ENCODE measurements at places on chromosomes 2 and 18.

GRCh38 chr2:67323209-67323991 is 73.7 kb upstream of the ETAA1 start:
- no peak for DNase-seq

- no peak for DNase-seq
Observed at GRCh38 chr2:223725986-223726970, 111.1 kb downstream of the AP1S3 start.

DNA sequence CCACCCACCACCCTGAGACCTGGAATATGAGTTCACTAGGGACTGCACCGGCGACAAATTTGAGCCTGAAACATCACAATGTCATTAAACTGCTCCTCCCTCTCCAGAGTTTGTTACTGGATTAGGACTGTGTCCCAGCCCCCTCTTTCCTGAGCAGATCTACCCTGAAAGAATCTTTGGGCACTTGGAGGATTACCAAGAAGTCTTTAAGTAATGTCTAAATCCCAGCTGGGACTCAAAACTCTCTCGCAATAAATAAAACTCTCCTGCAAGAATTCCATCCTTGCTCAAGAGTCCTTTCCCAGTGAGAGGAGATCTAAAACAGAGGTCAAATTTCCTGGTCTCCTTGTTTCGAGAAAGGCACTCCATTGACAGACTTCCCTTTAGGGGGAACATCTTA is 20.9 kb downstream of the GKN2 start:
- no peak for DNase-seq

DNA sequence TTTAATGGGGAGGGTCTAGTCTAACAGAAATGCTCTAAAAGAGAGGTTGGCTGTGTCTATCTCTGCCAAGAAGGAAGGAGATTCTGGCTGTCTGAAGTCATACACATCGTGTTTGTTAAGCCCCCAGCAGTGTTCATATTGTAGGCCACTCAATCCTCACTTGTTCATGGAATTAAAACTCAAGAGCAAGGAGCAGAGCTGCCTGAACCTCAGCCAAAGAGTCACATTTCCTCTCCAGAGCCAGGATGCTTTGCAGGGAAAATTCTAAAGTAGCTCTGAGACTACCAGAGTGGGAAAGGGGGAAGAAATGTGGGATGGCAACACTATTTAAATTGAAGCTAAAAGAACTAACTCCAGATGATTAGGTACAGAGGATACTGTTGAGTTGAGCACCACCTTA is 190.7 kb upstream of the CXCR4 start:
- no peak for DNase-seq

GRCh38 chr2:94982675-94983074 is 42.8 kb upstream of the MAL start:
- no peak for DNase-seq

DNA sequence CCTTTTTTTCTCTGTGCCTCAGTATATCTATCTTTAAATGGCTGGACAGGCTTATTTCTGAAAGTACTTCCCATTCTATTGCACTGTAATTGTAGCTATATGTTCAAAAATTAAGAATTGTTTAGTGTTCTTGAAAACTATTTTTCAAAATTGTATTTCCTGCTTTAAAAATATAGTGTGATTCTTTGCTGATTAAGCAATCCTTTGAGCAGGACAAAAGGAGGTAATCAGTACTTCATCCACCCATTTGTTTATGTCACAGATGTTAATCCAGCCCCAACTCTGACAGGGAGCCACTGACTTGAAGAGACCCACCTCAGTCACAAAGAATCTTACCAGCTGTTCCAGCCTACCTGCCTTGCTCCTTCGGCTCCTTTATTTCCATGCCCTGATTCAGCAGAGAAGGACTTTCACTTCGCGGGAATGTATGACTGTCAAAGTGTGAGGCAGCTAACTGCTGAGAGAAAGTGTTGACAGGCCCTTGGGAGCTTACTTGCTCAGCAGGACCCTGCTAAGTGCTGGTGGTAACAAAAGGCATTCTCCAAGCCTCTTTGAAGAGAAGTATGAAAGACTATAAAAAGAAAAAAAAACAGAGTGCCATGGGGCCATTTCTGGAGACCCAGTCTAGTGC is 393.3 kb upstream of the CYRIA start:
- no peak for DNase-seq

DNA sequence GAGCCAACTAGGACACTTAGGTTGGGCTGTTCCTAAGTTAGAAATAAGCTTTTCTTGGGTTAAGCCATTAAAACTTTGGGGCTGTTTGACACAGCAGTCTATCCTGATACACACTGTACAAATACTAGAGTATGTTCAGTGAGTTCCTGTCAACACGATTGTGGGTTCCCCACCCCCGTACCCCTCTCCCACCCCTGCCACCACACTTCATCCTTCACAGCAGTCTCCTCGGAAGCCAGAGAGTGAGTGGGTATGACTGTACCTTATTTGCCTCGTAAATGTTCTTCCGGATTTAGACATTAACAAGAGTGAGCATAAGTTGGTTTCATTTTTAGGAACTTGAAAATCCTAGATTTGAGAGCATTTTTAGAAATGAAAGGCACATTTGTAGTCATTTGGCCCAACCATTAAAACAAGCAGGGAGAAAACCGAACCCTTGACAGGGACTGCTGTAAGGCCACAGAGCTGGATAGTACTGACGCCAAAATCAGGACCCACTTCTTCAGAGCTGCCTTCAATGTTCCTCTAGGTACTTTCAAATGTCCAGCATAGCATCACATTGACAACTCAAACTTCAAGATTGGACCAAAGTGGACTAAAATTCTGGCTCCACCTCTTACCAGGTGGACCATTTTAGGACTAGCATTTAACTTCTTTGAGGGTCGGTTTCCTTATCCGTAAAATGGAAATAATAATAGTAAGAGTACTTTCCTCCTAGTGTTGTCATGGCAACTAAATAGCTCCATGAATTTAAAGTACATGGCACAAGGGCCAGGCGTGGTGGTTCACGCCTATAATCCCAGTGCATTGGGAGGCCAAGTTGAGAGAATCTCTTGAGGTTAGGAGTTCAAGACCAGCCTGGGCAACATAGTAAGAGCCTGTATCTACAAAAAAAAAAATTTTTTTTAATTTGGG is 166.3 kb upstream of the SERTAD2 start:
- peak; percentile 54 for DNase-seq

GRCh38 chr18:78970774-78971333 is 8.8 kb upstream of the SALL3 start:
- no peak for DNase-seq

GRCh38 chr2:180991361-180991760 is 11.0 kb downstream of the UBE2E3 start:
- DNase-seq: no peak

GRCh38 chr18:7458884-7459283 is 108.2 kb upstream of the PTPRM start:
- DNase-seq: no peak

- no peak for DNase-seq
Observed at GRCh38 chr2:173843526-173843925, 121.6 kb downstream of the SP3 start.

GRCh38 chr2:197543206-197543605 is 27.3 kb downstream of the MOB4 start:
- DNase-seq: no peak

DNA sequence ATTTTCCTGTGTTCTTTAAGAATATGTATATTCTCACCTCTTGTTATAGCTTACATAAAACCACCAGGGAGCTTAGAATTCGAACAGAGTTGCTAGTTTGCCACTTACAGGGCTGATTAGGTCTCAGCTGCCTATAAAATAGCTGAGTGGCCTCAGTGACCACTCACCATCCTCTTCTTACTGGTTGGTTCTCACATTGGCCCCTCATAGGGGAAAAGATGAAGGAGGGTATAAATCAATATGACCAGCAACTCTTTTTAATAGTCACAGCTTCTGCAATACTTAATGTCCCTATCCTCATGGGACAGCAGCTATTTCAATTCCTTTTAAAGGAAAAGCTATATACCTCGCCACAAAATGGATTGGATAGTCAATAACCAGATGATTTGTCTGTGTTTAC is 199.4 kb upstream of the CDH20 start:
- no peak for DNase-seq

- no peak for DNase-seq
Observed at GRCh38 chr2:194674043-194674442, 983.0 kb upstream of the SLC39A10 start.

GRCh38 chr18:63293935-63294334 is 25.6 kb downstream of the BCL2 start:
- DNase-seq: no peak

DNA sequence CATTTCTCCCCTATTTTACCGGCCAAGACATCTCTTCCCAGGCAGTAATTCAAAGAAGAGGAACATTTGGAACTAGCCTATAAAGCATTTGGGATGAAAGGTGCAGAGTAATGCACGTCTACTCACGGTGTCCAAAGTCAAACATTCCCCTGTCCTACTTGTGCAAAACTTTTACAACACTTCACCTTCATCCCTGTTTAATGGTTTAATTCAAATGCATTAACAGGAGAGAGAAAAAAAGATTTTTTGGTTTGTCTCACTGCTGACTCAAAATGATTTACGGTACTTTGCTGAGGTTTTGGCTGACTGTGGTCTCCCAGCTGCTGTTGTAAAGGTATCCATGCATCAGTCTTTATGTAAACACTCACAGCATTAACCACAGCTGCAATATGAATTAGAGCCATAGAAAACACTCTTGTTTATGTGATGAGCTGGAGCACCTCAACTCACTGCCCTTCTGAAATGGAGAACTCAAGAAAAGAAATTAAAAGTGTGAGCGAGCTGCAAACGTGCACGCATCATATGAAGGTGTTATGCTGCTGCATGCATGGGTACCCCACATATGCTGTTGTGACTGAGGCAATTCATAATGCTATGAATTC is 220.5 kb downstream of the PIEZO2 start:
- no peak for DNase-seq

DNA sequence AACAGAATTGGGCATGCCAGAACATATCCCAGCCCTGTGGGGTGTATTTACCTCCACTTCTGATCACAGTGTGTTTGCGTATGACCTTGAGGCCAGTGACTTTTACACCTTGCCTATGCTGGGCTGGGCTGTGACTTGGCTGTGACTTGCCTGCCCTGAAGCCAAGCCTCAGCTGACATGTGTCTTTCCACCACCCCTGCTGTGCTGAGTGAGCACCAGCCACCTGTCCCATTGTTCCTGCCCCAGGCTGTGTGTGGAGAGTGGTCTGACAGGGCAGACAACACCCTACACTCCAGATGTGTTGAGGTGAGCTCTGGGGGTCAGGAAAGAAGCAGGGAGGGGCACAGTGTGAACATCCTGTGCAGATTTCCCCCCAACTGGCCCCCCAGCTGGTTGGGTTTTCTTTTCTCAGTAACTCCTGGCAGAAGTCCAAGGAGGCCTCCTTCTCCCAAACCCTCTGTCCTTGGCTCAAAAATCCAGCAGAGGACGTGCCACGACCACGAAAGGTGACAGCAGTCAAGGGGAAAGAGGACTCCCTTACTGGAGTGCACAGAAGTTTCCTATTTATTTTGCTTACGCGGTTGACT is 5.1 kb upstream of the STEAP3 start:
- DNase-seq: no peak

- no peak for DNase-seq
Observed at GRCh38 chr18:33596178-33596854, 18.3 kb downstream of the ASXL3 start.

GRCh38 chr2:140295767-140296166 is 1515.6 kb upstream of the NXPH2 start:
- no peak for DNase-seq

DNA sequence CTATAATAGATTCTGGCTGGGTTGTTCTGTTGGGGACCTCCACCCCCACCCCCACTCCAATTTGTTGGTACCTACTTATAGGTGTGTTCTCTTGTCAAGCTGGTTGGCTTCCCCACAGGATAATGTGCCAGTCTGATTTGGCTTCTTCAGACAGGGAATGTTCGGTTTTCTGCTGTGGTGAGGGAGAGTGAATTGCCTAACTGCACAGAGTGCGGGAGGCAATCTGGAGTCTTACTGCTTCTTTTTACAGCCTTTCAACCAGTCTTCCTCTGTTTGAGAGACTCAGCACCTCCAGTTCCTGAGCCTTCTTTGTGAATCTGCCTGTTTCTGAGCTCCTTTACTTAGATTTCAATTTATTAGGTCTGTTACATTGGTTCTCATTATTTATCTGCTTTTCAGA is 27.4 kb upstream of the SNORC start:
- no peak for DNase-seq

GRCh38 chr18:13482618-13482945 is 243.8 kb downstream of the FAM210A start:
- no peak for DNase-seq

DNA sequence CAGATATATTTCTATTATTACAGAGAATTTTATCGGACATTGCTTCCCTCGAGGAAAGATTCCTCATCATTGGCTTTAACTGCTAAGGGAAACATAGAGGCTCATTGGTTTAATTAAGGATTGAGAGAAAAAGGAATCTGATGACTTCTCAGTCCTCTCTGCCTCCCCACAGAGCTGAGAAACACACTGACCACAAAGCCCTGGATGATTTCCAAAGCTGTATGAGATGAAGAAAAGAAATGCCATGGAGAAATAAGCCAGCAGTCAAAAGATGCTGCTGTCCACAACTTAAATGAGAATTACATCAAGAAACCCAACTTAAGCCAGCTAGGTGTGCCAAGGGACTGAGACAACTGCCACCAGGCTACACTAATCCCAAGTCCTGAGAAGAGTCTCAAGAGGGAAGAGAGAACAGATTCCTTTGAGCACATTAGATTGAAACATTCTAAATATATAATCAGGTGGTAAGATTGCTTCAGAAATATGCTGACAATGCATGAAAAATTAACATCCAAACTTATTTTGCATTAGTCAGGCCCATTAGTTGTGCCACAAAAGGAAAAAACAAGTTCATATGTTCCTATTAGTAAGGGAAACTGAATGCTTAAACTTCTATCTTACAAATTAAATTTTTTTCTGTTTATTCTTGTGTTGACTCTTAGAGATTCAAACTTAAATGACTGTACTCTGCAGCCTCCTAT is 308.1 kb upstream of the CYRIA start:
- DNase-seq: no peak

DNA sequence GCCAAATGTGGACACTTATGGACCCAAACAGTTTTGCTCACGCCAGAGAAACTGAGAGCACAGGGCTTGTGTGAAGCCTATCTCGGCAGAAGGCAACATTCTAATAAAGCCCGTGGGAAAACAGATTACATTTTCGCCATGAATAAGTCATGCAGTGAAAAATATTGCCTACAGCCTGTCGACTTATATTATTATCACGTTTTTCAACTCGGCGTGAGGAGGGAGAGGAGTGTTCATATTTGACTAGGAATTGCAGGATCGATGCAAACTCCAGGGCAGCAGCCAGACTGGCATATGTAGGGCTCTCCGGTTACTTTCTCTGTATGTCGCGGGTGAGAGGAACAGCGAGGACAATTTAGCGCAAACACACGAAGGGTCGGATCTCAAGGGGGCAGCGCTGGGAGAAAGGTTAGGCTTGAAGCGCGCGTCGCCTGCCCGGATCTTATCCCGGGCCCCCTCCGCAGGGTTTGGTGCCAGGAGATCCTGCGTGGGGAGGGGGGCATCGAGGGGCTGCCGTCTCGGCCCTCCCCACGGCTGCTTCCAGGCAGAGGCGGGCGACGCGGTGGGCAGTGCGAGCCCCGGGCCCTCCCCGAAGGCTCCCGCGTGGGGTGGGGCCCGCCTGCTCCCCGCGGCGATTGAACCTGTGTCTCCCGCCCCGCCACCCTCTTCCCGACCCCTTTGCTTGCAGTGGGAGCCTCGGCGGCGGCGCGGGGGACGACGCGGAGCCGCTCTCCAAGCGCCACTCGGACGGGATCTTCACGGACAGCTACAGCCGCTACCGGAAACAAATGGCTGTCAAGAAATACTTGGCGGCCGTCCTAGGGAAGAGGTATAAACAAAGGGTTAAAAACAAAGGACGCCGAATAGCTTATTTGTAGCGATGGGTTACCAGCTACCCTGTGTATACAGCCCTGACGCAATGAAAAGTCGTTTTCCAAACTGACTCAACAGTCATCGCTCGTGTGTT is 4.4 kb downstream of the ADCYAP1 start:
- no peak for DNase-seq
